Uterus (tissue), 4 donors: ENCODE measurements at places on chromosomes 12 and 14.
A peak's percentile ranks its signal among the peaks of the same experiment; 100 is the strongest.

- no peaks in the 10 kb centered on the region for H3K27me3 ChIP-seq
- H3K4me3 ChIP-seq = peak overlapping the region; percentile 22
- H3K4me1 ChIP-seq = no peaks in the 10 kb centered on the region
- no peaks in the 10 kb centered on the region for H3K36me3 ChIP-seq
- DNase-seq = no peak
- H3K27ac ChIP-seq = no peak overlapping the region
Measured at GRCh38 chr12:110606253-110606611, 7.7 kb upstream of the TCTN1 start.

GRCh38 chr12:93387780-93388179, 10.1 kb downstream of the NUDT4 start:
- H3K27me3 ChIP-seq = no peaks in the 10 kb centered on the region
- H3K4me1 ChIP-seq = no peaks in the 10 kb centered on the region
- DNase-seq = no peak

- no peaks in the 10 kb centered on the region for H3K36me3 ChIP-seq
- H3K4me1 ChIP-seq = no peaks in the 10 kb centered on the region
- DNase-seq = no peak
- H3K27me3 ChIP-seq = no peaks in the 10 kb centered on the region
Measured at GRCh38 chr14:25396128-25396527, 346.2 kb upstream of the STXBP6 start.

DNA sequence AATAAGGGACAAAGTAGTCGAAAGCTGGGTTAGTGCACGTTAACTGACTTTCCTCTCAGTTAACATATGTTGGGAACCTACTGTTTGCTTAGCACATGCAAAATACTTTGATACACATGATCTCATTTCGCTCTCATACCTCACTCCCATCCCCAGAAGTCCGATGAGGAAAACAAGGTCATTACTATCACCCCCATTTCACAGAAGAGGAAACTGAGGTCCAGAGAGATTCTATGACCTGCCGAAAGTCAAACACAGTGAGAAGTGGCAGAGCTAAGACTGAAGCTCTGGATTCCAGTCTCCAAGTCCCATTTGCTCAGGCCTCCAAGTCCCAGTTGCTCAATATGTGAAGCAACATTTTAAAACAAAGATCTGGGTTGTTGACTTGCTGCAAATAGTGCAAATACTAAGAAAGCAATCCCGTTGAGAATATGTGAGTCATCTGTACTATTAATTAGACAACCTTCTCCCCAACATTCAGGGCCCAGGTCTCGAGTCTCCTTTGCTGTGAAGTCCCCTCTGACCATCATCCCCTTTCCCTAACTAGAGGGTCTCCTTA, 170.6 kb upstream of the PWP1 start:
- no peaks in the 10 kb centered on the region for H3K27me3 ChIP-seq
- no peak overlapping the region for H3K27ac ChIP-seq
- no peaks in the 10 kb centered on the region for H3K36me3 ChIP-seq
- no peak for DNase-seq
- no peaks in the 10 kb centered on the region for H3K4me1 ChIP-seq

- no peaks in the 10 kb centered on the region for H3K27me3 ChIP-seq
- no peaks in the 10 kb centered on the region for H3K4me1 ChIP-seq
- H3K36me3 ChIP-seq = no peaks in the 10 kb centered on the region
- H3K27ac ChIP-seq = no peak overlapping the region
- DNase-seq = no peak
Measured at GRCh38 chr12:132437943-132438700, 51.8 kb upstream of the FBRSL1 start.

DNA sequence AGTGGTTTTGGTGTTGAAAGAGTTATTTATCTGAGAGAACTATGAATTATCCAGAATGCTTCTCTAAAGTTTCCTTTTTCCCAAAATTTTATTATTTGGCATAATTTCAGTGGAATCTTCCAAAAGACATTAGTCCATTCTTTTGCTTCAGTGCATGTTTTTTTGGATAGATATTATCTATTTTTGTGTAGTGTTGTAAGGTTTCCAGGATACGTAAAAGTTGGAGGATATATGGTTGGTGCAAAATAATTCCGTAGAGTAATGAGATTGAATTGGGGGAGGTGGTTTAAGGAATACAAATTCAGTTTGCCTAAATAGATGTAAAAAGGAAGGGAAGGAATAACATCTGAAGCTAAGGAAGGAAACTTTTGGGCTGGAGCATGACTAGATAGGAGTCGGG, 186.6 kb downstream of the RGS6 start:
- no peaks in the 10 kb centered on the region for H3K27me3 ChIP-seq
- no peaks in the 10 kb centered on the region for H3K36me3 ChIP-seq
- H3K4me1 ChIP-seq = no peaks in the 10 kb centered on the region
- no peak for DNase-seq
- no peak overlapping the region for H3K27ac ChIP-seq

GRCh38 chr12:52546126-52546525, 6.8 kb downstream of the KRT71 start:
- no peaks in the 10 kb centered on the region for H3K4me1 ChIP-seq
- no peaks in the 10 kb centered on the region for H3K36me3 ChIP-seq
- no peak overlapping the region for H3K4me3 ChIP-seq
- H3K27ac ChIP-seq = no peak overlapping the region

GRCh38 chr12:54041097-54041690, 8.3 kb downstream of the HOXC5 start:
- no peak overlapping the region for H3K4me3 ChIP-seq
- no peak overlapping the region for H3K27ac ChIP-seq
- DNase-seq = no peak
- H3K4me1 ChIP-seq = peaks cover 11% of the 10 kb centered on the region
- no peaks in the 10 kb centered on the region for H3K36me3 ChIP-seq

- H3K27me3 ChIP-seq = no peaks in the 10 kb centered on the region
- no peak overlapping the region for H3K27ac ChIP-seq
- H3K4me1 ChIP-seq = no peaks in the 10 kb centered on the region
- DNase-seq = no peak
- H3K36me3 ChIP-seq = no peaks in the 10 kb centered on the region
- H3K4me3 ChIP-seq = no peak overlapping the region
Measured at GRCh38 chr14:54420478-54421142, 20.6 kb downstream of the CNIH1 start.

DNA sequence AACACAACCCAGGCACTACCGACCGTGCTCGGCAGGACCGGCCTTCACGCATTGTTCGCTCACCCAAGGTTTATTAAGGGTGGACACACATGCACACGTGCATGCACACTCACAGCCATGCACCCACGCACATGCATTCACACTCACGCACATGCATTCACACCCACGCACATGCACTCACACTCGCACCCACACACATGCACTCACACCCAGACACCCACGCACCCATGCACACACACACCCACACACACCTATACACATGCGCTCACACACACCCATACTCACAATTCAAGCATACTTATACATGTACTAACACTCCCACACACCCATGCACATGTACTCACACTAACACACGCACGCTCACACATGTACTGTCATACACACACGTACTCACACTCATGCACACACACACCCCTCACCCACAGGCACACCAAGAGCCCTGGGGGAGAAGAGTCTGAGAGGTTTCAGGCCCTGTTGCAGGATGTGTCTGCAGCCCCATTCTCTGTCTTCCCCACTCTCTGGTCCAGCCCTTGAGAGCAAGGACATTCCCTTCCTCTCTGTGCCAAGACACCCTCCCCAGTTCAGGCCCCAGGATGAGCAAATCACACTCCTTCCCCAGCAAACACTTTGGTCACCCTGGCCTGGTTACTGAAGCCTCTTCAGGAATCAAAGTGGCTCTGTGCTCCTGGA, 49.4 kb upstream of the BCL11B start:
- H3K4me1 ChIP-seq = no peaks in the 10 kb centered on the region
- no peak for DNase-seq
- H3K27ac ChIP-seq = no peak overlapping the region
